ENCODE measurements at places on chromosomes 12 and 14. TPM values are rescaled to one million over a fixed set of nuclear protein-coding genes. Genes with fewer than 3 reads are reported as not detected.

DNA sequence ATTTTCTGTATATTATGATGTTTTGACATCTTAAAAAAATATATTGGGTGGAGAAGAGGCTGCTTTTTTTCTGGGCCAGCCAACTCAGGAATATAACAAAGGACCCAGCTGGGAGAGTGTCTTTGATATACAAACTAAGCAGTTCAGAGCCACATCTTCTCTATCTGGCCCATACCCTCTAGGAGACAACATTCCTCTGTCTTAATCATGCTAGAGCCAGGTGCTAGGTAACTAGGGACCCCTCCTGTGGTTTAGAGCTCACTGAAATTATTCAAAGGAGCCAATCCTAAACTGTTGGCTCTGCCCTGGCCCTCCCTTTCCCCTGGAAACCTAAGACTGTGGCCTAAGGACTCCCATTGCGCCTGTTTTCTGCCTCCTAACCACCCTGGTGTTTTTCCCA lies 193.1 kb upstream of the DIO2 start:
- H3K27ac ChIP-seq = no peak overlapping the region
- H3K36me3 ChIP-seq = no peaks in the 10 kb centered on the region
- DNase-seq = no peak
- no peak overlapping the region for H3K4me3 ChIP-seq

GRCh38 chr12:123164222-123164621 lies 13.3 kb upstream of the PITPNM2 start:
- no peaks in the 10 kb centered on the region for H3K4me1 ChIP-seq
- peaks cover 42% of the 10 kb centered on the region for H3K36me3 ChIP-seq
- H3K27ac ChIP-seq = no peak overlapping the region

- DNase-seq = no peak
- no peaks in the 10 kb centered on the region for H3K36me3 ChIP-seq
- H3K4me1 ChIP-seq = no peaks in the 10 kb centered on the region
- H3K27me3 ChIP-seq = no peaks in the 10 kb centered on the region
- no peak overlapping the region for H3K27ac ChIP-seq
Observed at GRCh38 chr14:33026850-33027430, 88.3 kb downstream of the NPAS3 start.

GRCh38 chr12:120397824-120398540 lies 29.0 kb upstream of the MSI1 start:
- no peak overlapping the region for H3K4me3 ChIP-seq
- peaks cover 3% of the 10 kb centered on the region for H3K27me3 ChIP-seq
- no peaks in the 10 kb centered on the region for H3K36me3 ChIP-seq
- no peaks in the 10 kb centered on the region for H3K4me1 ChIP-seq

DNA sequence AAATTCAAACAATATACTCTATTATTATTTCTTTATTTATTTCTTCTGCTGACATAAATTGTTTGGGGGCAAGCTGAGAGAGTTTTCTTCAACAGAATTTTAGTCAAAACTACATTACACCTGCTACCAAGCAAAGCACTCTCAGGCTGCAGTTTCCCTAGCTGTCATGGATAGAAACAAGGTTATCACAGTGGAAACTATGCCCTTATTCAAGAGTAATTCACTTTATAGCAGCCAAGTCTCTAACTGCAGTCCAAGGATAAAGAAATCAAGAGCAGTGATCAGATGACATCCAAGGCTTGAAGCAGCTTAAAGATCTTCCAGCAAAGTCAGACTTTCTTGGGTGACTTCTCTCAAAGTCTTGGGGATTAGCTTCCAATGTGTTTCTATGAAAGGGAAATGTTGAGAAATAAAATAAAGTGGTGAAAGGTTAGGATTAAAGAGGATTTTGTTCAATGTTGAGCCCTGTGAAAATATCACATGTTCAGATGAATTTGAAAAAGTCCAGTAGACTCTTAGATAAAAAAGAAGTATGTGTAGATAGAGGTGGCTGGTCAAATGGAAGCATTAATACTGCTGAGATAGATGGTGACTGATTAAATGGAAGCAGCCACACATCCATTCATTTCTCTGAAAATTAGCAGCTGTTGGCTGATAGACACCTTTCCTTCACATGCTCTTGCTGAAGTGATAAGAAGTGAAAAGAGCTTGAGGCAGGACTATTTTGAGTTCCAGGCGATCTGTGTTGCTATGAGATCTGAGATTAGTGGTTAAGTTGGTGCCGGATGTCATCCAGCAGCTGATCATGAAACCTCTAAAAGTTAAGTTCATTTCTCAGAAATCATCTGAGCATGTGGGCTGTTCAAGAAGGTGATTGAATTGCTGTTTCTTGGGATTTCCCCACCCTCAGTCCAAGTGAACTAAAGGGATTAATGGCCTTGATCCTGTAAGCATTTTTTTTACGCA lies 257.8 kb upstream of the BTG1 start:
- H3K4me3 ChIP-seq = peak overlapping the region; percentile 36
- no peaks in the 10 kb centered on the region for H3K27me3 ChIP-seq
- peak overlapping the region; percentile 41 for H3K27ac ChIP-seq
- no peaks in the 10 kb centered on the region for H3K36me3 ChIP-seq
- peak; percentile 75 for DNase-seq
- peaks cover 78% of the 10 kb centered on the region for H3K4me1 ChIP-seq

DNA sequence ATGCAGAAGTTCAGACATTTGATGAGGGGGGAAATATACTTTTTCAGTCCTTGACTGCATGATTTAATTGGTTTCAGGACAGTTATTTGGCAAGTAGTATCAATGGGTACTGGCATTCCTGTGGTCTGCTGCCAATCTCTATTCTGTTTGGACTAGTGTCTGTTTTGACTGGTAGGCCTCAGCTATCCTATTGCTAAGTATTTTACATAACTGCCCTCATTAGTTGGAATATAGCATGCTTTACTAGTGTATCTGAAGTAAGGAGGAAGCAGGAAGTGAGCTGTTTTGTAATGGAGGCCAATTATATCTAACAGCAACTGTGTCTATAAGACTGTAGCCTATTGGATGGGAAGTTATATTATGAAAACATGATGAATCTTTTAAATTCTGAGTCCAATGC lies 104.3 kb downstream of the FLRT2 start:
- no peak overlapping the region for H3K4me3 ChIP-seq
- no peak for DNase-seq
- no peaks in the 10 kb centered on the region for H3K27me3 ChIP-seq
- no peaks in the 10 kb centered on the region for H3K4me1 ChIP-seq
- H3K27ac ChIP-seq = no peak overlapping the region
- H3K36me3 ChIP-seq = no peaks in the 10 kb centered on the region

- H3K36me3 ChIP-seq = no peaks in the 10 kb centered on the region
- H3K27ac ChIP-seq = no peak overlapping the region
Observed at GRCh38 chr12:91511795-91512420, 329.3 kb upstream of the DCN start.

DNA sequence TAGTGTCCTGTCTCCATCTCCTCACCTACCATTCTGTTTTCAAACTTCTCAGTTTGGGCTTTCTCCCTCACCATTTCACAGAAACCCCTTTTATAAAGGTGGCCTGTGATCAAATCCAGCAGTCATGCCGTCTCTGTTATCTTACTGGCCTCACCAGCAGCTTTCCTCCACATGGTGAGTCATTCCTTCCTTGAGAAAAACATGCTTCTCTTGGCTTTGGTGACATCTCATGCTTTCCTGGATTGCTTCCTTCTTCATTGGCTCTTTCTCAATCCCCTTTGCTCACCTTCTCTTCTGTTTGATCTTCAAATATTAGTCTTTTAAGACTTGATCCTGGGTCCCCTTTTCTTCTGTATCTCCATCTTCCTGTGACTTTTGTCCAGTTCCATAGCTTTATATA lies 164.9 kb downstream of the ANO4 start:
- H3K4me3 ChIP-seq = no peak overlapping the region
- H3K4me1 ChIP-seq = no peaks in the 10 kb centered on the region
- no peaks in the 10 kb centered on the region for H3K36me3 ChIP-seq
- H3K27me3 ChIP-seq = no peaks in the 10 kb centered on the region
- no peak for DNase-seq

DNA sequence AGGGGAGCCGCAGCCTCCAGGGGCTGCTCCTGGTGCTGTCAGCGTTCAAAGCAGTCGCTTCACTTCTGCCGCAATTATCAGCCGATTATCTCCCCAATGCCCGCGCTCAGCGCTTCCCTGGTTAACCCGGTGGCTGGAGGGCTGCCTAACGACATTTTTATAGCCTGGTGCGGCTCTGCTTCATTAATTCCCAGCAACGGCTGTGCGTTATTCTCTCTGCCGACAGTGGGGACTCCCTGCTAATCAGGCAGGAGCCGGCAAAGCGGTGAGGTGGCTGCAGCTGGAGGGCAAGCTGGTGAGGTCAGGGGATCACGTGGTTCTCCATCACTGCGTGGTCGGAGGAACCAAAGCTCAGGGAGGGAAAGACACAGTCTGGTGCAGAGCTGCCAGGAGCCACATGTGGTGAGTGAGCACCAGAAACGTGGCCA lies 62.9 kb downstream of the GLRX5 start:
- no peaks in the 10 kb centered on the region for H3K4me1 ChIP-seq
- DNase-seq = no peak
- H3K4me3 ChIP-seq = no peak overlapping the region
- peaks cover 11% of the 10 kb centered on the region for H3K27me3 ChIP-seq
- no peak overlapping the region for H3K27ac ChIP-seq

DNA sequence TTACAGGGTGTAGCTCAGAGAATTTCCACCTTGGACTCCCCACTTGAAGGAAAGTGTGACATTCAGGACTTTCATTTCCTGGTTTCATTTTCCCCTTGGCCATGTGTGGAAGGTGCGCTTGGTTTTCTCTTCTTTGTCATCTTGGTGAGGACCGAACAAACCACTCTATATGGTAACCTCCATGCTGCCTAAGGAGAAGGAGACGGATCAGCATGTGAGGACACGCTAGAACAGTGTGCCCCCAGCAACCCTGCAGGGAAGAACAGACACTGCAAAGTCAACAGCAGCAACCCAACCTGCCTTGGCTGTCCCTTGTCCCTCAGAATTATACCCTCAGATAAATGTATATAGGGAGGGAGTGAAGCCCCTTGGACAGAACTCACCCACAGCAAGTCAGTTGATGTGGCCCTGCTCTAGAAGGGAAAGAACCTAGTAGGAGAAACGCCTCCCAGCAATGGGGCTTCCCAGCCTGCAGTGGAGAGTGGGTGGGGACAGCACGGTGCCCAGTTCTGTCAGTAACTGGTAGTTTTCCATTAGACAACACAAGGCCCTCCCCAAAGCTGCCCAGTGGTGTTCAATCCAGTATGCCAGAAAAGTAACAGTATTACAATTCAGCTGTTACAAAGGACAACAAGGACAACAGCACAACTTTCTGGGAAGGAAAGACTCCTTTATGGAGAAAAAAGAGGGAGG lies 18.9 kb upstream of the COCH start:
- H3K4me3 ChIP-seq = no peak overlapping the region
- H3K4me1 ChIP-seq = no peaks in the 10 kb centered on the region
- no peak for DNase-seq
- H3K27ac ChIP-seq = no peak overlapping the region
- H3K27me3 ChIP-seq = no peaks in the 10 kb centered on the region

GRCh38 chr14:55951341-55952206 lies 166.6 kb upstream of the PELI2 start:
- no peaks in the 10 kb centered on the region for H3K4me1 ChIP-seq
- no peak overlapping the region for H3K4me3 ChIP-seq
- DNase-seq = no peak
- no peaks in the 10 kb centered on the region for H3K36me3 ChIP-seq

DNA sequence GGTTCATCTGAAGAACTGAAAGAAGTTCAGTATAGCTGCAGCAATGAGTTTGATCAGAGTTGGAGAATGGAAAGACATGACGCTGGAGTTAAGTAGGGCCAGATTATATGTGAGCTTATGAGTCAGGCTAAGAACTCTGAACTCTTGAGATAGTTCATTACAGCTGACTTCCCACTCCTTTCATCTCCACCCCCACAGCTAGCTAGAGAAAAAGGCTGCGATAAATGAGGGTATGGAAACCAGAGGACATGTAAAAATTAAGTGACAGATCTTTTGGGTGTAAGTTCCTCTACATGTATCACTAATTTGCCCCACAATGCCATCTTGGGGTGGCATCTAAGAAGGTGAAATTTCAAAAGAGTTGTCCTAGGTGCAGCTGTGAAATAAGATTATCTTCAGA lies 28.6 kb downstream of the PYM1 start:
- H3K27me3 ChIP-seq = no peaks in the 10 kb centered on the region
- H3K4me1 ChIP-seq = peaks cover 7% of the 10 kb centered on the region
- H3K4me3 ChIP-seq = peak overlapping the region; percentile 19
- H3K36me3 ChIP-seq = peaks cover 3% of the 10 kb centered on the region
- no peak for DNase-seq

- H3K27ac ChIP-seq = no peak overlapping the region
- no peaks in the 10 kb centered on the region for H3K36me3 ChIP-seq
- no peak for DNase-seq
- no peak overlapping the region for H3K4me3 ChIP-seq
- no peaks in the 10 kb centered on the region for H3K27me3 ChIP-seq
Observed at GRCh38 chr14:54584097-54584496, 17.2 kb downstream of the SAMD4A start.

- no peak overlapping the region for H3K27ac ChIP-seq
- no peak for DNase-seq
- H3K36me3 ChIP-seq = no peaks in the 10 kb centered on the region
- no peaks in the 10 kb centered on the region for H3K27me3 ChIP-seq
- H3K4me1 ChIP-seq = no peaks in the 10 kb centered on the region
- H3K4me3 ChIP-seq = no peak overlapping the region
Observed at GRCh38 chr12:16384732-16385131, 37.3 kb downstream of the MGST1 start.

GRCh38 chr12:109831365-109831764 lies 1.8 kb downstream of the TRPV4 start:
- no peaks in the 10 kb centered on the region for H3K36me3 ChIP-seq
- H3K27ac ChIP-seq = no peak overlapping the region

- H3K4me1 ChIP-seq = peaks cover 26% of the 10 kb centered on the region
- H3K4me3 ChIP-seq = no peak overlapping the region
- H3K27me3 ChIP-seq = no peaks in the 10 kb centered on the region
- DNase-seq = no peak
- no peaks in the 10 kb centered on the region for H3K36me3 ChIP-seq
Observed at GRCh38 chr12:116142936-116143898, 134.3 kb downstream of the MED13L start.

DNA sequence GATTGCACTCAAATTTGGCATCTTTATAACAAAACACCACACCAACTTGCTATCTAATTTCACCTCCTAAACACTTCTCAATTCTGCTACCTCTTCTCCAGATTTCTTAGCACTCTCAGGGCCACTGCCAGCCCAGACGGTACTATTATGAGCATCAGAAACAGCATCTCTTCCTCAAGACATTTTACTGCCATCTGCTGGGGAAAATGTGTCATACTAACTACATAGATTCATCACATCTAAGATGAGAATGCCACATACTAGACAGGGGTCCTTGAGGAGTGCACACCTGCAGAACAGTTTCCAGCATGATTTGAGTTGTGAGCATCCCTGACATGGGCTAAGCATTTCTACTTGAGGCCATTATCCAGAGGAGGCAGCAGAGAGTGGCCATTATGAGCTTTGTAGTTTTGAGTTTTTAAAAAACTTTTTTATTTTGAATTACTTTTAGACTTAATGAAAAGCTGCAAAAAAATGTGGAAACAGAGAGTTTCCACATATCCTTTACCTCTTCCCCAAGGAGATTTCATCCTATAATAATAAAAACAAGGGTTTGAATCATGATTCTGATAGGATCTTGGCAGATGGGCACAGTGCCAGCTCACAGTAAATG lies 15.1 kb upstream of the GRIP1 start:
- no peak overlapping the region for H3K4me3 ChIP-seq
- no peaks in the 10 kb centered on the region for H3K36me3 ChIP-seq
- DNase-seq = no peak
- H3K27me3 ChIP-seq = no peaks in the 10 kb centered on the region

SLC17A8 gene
- not detected for total RNA-seq

KRT82 gene
- not detected for total RNA-seq

TAS2R43 gene
- not detected for total RNA-seq

SNX6 gene
- total RNA-seq = 63.4 TPM

NANOG gene
- total RNA-seq = not detected

CLECL1 gene
- total RNA-seq = 3.6 TPM

DIO2 gene
- total RNA-seq = not detected

MIP gene
- total RNA-seq = not detected

CLEC6A gene
- not detected for total RNA-seq

GLS2 gene
- total RNA-seq = 2.3 TPM

CELA1 gene
- total RNA-seq = not detected
